ENCODE measurements at places on chromosomes 5 and 9. TPM values are rescaled to one million over a fixed set of nuclear protein-coding genes. Genes with fewer than 3 reads are reported as not detected.

Gene SLC25A48
- not detected for total RNA-seq

Gene CYLC2
- total RNA-seq: not detected

Gene NAIP
- 7.0 TPM for total RNA-seq

Gene IL31RA
- total RNA-seq: 0.82 TPM

Gene HMGCR
- total RNA-seq: 145 TPM

Gene PCA3
- total RNA-seq: 0.62 TPM

- DNase-seq: no peak
- H3K4me3 ChIP-seq: no peak overlapping the region
- no peaks in the 10 kb centered on the region for H3K27me3 ChIP-seq
- H3K27ac ChIP-seq: no peak overlapping the region
Observed at GRCh38 chr5:135173662-135174290, 139.7 kb upstream of the PITX1 start.

- no peaks in the 10 kb centered on the region for H3K4me1 ChIP-seq
- H3K27ac ChIP-seq: no peak overlapping the region
- no peaks in the 10 kb centered on the region for H3K27me3 ChIP-seq
- no peaks in the 10 kb centered on the region for H3K36me3 ChIP-seq
- no peak for DNase-seq
Observed at GRCh38 chr9:85114799-85115198, 445.3 kb downstream of the NTRK2 start.

GRCh38 chr5:180830253-180831138, 27.9 kb upstream of the MGAT1 start:
- peak overlapping the region; percentile 86 for H3K27ac ChIP-seq
- no peak for DNase-seq
- H3K36me3 ChIP-seq: peaks cover 39% of the 10 kb centered on the region
- peaks cover 27% of the 10 kb centered on the region for H3K4me1 ChIP-seq

GRCh38 chr9:106796771-106797170, 66.2 kb upstream of the ZNF462 start:
- H3K27ac ChIP-seq: no peak overlapping the region
- no peaks in the 10 kb centered on the region for H3K27me3 ChIP-seq
- no peaks in the 10 kb centered on the region for H3K36me3 ChIP-seq

DNA sequence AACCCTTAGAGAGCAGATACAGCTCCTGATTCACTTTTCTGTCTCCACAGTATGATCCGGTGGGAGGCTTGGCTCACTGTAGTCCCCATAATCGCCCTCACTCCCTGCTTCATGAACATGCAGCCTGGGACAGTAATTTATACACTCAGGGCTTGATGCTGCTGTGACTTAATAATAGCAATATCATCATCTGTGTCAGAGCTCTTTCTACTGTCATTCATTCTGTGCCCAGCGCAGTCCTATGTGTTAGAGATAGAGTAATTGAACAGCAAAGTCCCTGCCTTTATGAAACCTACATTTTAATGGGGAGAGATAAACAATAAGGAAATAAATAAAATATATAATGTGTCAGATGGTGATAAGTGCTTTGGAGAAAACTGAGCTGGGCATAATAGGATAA, 2.8 kb upstream of the HEMGN start:
- DNase-seq: no peak
- no peak overlapping the region for H3K4me3 ChIP-seq
- H3K27me3 ChIP-seq: no peaks in the 10 kb centered on the region
- no peak overlapping the region for H3K27ac ChIP-seq
- no peaks in the 10 kb centered on the region for H3K36me3 ChIP-seq

DNA sequence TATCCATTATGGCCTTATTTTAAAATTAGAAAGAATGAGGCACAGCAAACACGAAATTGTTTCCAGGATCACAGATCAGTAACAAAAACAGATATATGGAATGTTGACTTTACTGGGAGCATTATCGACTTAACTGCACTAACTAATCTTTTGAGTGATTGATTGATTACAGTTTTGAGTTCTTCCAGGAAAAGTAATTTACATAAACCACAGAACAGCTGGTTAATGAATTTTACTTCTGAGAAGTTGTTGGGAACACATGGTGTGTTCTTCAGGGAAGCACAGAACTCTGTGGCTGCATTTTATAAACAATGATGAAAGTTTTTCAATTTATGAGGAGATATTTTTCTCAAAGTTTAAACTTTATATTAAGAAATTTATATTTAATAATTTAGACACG, 802.4 kb upstream of the ACO1 start:
- H3K27me3 ChIP-seq: no peaks in the 10 kb centered on the region
- H3K27ac ChIP-seq: no peak overlapping the region
- no peaks in the 10 kb centered on the region for H3K4me1 ChIP-seq
- no peak overlapping the region for H3K4me3 ChIP-seq
- no peaks in the 10 kb centered on the region for H3K36me3 ChIP-seq

Data from endothelial cell (in vitro differentiated cells).